Fibroblast of mammary gland (primary cell): ENCODE measurements at places on chromosomes 4 and X.

DNA sequence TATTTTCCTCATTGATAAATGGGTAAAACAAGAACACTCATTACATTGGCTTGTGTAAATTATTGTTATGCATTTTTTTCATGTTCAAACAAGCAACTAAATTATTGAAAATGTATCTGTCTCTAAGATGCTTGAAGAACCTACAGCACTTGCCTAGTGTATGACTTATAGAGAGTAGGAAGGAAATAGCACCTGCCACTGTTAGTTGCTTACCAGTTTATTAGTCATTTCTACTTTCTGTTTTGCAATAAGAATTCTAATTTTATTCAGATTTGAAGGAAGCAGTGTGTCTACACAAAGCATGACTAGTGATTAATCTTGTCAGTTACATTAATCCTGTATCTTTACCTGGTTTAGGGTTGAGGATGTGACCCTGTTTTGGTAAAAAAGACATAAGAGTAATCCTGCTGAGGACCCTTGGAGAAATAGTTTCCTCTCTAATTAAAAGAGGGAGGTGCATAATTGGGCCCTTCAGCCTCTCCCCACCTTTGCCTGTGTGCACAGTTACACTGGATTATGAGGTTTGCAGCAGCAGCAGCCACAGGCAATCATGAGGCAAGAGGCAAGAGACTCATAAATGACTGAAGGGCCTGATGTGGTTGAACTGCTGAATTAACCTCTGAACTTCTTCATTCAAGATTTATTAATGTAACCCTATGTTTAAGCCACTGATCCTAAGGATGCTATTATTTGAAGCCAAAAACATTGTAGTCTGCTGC, 1202.1 kb downstream of the ADGRL3 start:
- no peak for DNase-seq

- DNase-seq, result no peak
These were observed 255.5 kb downstream of the BMPR1B start for GRCh38 chr4:95013236-95013635.

- DNase-seq, result no peak
These were observed 62.4 kb upstream of the PPARGC1A start for GRCh38 chr4:23952258-23952657.

DNA sequence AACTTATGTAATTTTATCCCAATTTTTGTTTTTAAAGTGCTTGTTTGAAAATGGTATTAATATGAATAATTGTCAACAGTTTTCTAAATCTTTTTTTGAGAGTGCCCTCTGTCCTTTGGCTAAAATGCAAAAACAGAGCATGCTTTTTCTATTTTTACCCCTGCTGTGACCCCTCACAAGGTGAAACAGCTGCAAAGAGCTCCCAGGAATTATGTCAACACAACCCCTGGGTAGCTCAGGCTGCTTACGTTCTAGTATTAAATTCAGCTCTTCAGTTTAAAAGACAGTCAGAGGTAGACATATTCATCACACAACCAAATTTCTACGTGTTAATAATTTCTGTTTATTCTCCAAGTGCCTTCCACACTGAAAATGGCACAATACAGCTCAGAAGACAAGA, 367.5 kb downstream of the PRDM5 start:
- DNase-seq, result no peak
